ENCODE measurements at places on chromosomes 7 and 10.

- DNase-seq, result peak; percentile 8
Observed at GRCh38 chr7:108415821-108416536, 40.3 kb downstream of the NRCAM start.

DNA sequence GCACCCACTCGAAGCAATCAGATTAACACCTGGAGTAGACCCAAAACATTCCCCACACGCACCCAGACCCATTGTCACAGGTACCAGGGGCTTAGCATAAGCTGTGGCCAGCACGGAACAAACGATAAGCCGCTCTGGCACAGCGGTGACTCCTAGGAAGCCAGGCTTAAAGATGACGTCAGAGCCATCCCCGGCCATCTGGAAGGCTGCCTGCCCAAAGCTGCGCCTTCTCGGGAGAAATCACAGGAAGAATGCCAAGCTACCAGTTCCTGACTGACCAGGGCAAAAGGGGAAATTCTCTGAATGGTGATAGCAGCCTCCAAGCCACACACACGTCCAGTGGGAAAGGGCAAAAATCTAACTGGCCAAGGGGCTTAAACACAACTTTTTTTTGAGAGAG, 13.0 kb upstream of the WIPI2 start:
- no peak for DNase-seq

- no peak for DNase-seq
Observed at GRCh38 chr7:2399848-2400587, 3.4 kb upstream of the CHST12 start.

GRCh38 chr7:36265680-36266079, 112.6 kb downstream of the EEPD1 start:
- DNase-seq, result no peak

DNA sequence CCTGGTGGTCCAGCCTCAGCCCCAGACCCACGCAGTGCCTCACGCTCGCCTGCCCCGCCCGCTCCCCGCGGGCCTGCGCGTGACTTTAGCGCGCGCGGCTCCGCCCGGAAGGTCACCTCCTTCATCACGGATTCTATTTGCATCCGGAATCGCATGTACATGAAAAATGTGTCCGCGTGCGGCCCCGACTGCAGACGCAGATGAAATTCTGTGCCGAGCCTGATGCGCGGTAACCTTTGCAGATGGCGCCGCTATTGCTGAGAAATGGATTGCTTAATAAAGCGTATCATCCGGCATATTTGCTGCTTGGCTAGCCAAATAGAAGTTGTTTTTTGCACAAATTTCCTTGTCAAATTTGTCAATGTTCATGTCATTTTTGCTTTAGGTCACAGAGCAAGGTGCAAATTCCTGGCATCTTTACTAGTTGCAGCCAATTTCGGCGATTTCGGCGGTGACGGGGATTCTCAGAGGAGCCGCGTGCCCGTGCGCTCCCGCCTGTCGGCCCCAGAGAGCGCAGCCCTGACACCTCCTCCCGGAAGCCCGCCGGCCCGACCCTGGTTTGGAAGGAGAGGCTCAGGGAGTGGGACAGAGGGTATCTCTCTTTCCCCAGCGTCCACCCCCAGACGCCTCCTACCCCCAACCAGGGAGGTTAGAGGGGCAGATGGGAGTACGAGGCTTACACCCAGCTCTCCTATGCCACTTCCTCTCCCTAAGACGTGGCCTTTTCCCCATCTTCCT, 85.9 kb upstream of the PAX2 start:
- no peak for DNase-seq

GRCh38 chr10:74406006-74406405, 255.0 kb downstream of the ADK start:
- no peak for DNase-seq
